Activated CD4-positive, CD25-positive, alpha-beta regulatory T cell treated with anti-CD3 and anti-CD28 coated beads, Interleukin-2, amount 50 U/mL, for 72 hours (primary cell): ENCODE measurements at places on chromosomes 2 and 18.

GRCh38 chr2:185880396-185880795, 141.8 kb downstream of the FSIP2 start:
- no peak for DNase-seq

GRCh38 chr2:163369111-163369510, 366.7 kb downstream of the FIGN start:
- DNase-seq: no peak

DNA sequence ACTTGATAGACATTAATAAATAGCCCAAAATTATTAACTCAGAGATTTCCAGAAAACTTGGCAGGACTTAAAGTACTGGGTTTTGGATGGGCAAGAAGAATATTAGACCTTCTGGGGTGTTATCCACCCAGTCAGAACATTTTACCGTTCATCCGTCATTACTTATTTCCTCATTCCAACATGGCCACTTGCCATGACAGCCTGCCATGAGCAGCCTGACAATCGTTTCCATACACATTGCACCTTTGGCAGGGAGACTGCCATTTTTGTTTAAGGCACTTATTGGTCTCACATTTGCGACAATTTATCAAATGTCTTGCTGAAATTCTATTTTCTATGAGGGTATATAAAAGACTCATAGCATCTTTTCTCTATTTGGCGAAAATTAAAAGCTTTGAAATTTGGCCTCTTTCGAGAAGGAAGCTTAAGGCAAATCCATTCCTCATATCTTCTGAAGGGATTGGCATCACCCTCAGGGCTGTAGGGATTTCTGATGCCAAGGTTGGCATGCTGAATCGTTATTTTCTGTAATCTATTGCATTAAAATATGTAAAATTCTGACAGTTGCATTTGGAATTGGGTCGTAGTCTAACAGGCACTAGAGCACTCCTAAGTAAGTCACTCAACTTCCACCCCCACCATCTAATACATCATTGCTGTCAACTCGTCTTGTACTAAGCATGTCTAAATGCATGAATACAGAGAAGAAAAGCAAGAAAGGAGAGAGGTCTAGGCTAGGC, 406.3 kb upstream of the PIK3C3 start:
- no peak for DNase-seq

DNA sequence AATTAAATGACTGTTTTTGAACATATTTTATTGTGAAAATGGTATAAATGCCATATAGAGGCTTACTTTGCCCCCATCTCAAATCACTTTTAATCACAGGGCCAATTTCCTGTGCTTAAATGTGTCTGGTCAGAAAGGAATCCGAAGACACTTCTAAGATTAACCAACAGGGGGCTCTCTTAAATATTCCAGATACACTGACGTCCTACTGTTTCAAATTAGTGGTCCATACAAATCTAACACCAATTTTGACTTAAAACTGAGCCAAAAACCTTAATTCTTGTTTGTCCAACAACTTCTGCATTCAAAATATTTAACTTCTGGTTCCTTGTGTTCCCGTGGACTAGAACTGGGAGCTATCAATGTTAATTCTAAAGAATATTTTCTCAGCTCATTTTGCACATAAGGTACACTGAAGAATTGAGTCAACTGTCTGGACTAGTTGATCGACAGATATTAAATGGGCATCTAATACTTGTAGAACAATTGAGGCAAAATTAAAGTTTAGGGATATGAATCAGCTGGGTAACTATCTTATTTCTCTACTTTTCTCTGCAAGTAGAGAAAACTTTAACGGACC, 557.5 kb downstream of the ARHGAP15 start:
- no peak for DNase-seq

DNA sequence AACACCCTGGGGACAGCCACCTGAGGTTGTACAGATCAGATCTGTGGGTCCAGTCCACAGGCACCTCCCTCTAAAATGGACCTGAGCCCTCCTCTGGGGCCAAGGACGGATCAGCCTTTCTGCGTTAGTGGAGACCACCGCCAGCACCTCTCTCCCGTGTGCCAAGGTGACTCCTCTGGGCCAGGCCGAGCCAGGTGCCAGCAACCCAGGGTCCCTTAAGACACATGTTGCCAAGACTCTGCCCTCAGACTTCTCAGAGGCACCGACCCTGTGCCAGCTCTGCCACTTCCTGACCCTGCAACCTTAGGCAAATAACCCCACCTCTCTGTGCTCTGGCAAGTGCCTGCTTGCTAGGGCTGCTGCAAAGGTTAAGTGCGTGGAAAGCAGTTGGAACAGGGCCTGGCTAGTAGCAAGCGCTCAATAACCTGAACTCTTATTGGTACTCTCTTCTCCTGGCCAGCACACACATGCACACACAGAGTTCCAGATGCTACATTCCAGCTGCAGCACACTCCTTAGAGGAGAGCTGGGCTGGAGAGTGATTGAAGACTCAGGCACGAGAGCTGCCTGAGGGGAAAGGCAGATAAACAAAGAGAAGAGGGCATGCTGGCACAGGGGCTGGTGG, 105.6 kb downstream of the TNS1 start:
- no peak for DNase-seq

DNA sequence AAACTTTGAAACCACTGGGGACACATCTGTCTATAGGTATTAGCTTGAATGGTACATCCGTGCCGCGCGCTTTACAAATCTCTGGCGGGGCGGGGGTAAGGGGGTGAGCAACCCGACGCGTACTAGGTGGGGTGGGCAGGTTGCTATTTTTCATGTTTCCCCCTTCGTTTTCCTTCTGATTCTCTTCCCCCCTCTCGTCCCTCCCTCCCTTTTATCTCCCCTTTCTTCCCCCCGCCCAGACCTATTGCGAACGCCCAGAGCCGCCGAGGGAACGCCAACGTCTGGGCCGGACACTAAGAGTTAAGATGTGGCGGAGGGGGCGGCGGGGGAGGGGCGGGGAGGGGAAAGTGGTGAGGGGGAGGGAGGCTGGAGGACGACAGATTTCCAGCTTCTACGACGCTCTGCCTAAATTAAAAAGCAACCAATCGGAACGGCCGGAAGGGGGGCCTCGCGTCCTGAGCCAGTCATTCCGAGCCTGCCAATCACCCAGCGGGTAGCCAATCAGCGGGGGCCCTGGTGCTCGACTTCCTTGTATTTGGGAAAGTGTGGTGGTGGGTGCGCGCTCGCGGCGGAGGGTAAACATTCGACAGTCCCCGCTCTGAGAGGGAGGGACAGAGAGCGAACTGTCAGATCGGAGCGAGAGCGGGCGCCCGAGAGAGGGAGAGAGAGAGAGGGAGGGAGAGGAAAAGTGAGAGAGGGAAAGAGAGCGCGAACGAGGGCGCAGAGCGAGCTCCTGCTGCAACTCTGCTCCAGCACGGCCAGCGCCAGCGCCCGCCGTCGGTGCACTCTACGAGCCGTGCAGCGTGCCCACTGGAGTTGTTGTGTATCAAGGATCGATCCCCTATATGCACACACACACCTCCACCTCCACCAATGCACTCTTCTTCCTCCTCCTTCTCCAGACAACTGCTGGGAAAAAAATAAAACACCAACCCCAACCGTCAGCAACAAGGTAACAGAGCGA, at the start of gene POU3F3:
Gene POU3F3, plus strand, starts transcription at position 582 of the 964 bp plus-strand sequence. CDS start 1,396 bp downstream, outside the sequence.
- DNase-seq: no peak

DNA sequence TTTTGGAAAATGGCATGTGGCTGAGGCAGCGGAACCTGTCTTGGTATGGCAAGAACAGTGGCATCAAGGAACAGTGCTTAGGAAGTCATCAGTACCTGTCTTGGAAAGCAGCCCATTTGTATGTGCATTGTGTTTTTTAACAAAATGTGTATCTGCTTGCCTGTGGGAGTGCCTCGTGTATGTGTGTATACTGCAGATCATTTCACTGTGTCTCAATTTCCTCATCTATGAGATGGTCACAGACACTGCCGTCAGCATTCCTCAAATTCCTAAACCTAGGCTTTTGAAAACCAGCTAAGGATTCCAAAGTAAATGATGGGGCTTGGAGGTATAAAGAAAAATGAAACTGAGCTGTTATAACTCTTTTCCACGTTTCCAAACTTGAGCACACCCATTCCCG, 441.3 kb downstream of the RND3 start:
- no peak for DNase-seq

DNA sequence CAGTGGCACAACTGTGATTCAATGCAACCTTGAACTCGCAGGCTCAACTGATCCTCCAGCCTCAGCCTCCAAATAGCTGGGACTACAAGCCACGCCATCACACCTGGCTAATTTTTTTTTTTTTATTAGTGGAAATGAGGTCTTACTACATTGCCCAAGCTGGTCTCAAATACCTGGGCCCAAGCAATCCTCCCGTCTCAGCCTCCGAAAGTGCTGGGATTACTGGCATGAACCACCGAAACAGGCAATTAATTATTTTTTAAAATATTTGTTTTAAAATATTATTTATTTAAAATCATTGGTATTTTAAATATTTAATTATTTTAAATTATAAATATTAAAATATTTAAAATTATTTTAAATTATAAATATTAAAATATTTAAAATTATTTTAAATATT, 24.5 kb downstream of the SRBD1 start:
- DNase-seq: no peak

DNA sequence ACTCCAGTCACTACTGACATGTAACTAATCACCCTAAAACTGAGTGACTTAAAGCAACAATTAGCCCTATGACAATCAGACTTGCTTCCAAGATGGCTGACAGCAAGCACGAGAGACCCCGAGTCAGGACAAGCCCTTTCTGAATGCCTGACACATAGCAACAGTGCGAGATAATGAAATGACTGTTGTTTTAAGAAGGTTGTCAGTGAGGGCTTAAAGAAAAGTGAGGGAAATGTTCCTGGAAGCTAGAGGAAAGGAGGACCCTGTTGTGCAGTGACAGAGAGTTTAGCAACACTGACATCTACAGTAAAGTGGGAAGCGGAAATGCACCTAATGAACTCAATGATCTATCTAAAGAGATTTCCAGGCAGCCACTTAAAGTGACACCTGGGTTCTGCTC, 163.1 kb downstream of the STK39 start:
- DNase-seq: no peak

DNA sequence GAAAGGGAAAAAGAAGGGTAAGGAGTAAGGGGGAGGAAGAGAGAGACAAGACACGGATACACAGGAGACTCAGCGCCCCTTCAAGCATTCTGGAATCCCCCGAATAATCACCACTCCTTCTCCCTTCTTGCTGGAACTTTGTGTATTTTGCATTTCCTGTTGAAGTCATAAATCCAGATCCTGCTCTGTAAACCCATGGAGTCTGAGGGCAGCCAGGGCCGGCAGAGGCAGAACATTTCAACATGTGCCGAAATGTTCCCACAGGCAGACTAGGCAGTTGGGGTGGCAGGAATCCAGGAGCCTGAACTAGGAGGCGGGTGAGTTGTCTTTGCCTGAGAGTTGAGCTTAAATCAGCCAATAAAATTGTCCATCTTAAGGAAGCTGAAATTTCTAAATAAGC, 193.1 kb downstream of the SH3RF3 start:
- no peak for DNase-seq

DNA sequence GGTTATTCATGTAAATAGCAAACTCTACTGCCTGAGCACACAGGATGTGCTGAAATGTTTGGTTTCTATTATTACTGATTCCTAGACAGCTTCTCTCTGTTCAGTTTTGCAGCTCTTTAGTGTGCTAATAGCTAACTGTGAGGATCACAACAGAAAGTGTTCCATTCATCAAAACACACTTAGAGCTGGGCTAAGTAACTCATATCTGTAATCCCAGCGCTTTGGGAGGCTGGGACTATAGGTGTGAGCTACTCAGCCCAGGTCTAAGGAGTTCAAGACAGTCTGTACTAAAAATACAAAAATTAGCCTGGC, 63.2 kb downstream of the MOGAT1 start:
- no peak for DNase-seq

- DNase-seq: no peak
These were observed 18.4 kb upstream of the ST8SIA3 start for GRCh38 chr18:57333940-57334339.

GRCh38 chr18:40031435-40031834, 1923.6 kb upstream of the PIK3C3 start:
- DNase-seq: no peak

GRCh38 chr2:9793156-9793917, 49.9 kb upstream of the TAF1B start:
- no peak for DNase-seq

- DNase-seq: no peak
These were observed 108.8 kb downstream of the STPG4 start for GRCh38 chr2:47046271-47046670.

DNA sequence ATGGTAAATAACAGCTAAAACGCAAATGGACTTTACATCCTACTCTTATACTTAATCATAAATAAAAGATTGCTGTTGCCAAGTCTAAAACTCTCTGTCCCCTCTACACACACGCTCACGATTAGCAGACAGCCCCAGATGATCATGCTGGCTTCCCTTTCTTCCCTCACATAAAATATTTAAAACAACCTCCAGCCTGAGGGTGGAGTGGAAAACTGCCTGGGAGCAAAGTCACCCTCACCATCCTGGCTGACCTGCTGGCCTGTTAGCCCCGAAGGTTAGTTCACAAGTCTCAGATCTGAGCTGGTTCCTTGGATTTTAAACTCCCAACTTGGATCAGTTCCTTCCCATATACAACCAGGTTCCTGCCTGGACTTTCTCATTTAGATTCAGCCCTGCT, 288.2 kb downstream of the NBAS start:
- DNase-seq: no peak

DNA sequence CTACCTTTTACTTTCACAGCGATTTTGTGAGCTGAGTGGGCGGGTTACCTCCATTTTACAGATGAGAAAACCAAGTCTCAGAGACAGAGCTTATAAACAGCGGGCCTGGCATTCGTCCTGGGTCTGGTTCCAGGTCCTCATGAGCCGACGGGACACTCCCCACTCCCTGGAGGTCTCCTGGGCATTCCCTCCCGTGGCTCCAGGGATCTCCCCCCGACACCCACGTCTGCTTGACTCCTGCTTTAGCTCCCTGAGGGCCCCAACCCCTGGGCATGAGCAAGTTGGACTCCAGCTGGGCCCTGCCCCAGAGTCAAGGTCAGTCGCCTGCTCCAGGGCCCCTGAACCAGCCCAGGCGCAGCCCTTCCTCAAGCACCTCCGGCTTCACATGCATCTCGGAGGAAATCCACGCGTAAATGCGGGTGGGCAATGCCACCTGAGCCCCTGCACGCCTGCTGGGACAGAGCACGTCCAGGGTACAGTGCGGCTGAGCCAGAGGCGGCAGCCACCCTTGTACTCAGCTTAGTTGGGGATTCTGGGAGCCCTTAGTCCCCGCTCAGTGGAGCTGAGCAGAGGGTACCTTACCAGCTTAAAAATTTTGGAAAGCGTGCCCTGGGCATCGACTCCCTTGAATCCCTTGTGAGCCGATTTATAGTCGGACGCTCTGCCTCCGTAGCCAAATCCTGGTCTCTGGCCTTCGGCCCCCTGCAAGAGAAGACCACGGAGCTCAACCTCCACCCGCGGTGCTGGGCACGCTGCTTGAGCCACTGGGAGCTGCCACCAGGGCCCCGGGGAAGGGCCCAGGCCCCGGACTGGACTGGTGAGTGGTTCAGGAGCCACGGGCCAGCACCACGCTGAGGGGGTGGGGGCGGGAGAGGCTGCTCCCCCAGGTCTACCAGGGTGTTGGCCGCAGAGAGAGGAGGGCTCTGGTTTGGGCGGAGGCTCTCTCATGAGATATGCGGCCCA, 148.1 kb downstream of the MBP start:
- no peak for DNase-seq
